ENCODE measurements at places on chromosomes 12 and 14.

GRCh38 chr12:112716099-112717093 lies 75.2 kb upstream of the RPH3A start:
- DNase-seq: peak; percentile 31

GRCh38 chr12:114163771-114164170 lies 197.6 kb upstream of the RBM19 start:
- peak; percentile 82 for DNase-seq

GRCh38 chr12:2165021-2165420 lies 112.2 kb downstream of the CACNA1C start:
- no peak for DNase-seq

GRCh38 chr14:98369344-98369743 lies 902.7 kb downstream of the BCL11B start:
- DNase-seq: no peak

GRCh38 chr12:77352946-77353345 lies 287.6 kb upstream of the E2F7 start:
- no peak for DNase-seq

Measured in urothelium cell line (cell line).